ENCODE measurements at places on chromosomes 5 and 9. TPM values are rescaled to one million over a fixed set of nuclear protein-coding genes. Genes with fewer than 3 reads are reported as not detected.

Gene WDR38
- polyA plus RNA-seq: 0.21 TPM

Gene PCDHB2
- polyA plus RNA-seq: 7.8 TPM

Gene ANXA2R
- polyA plus RNA-seq: 1.6 TPM

Gene PAEP
- polyA plus RNA-seq: 1.3 TPM

Gene PCDHGA8
- polyA plus RNA-seq: 0.95 TPM

Gene EFNA5
- polyA plus RNA-seq: 4.1 TPM

Gene AGXT2
- not detected for polyA plus RNA-seq

Gene DMRTA1
- 0.05 TPM for polyA plus RNA-seq

Gene OR1K1
- not detected for polyA plus RNA-seq

Gene SH3PXD2B
- 23.9 TPM for polyA plus RNA-seq

Gene CCDC171
- polyA plus RNA-seq: 1.5 TPM

Gene CRB2
- 0.12 TPM for polyA plus RNA-seq

Gene ZNF883
- 2.9 TPM for polyA plus RNA-seq

Gene TMOD1
- polyA plus RNA-seq: 79.9 TPM

Gene DIPK1B
- polyA plus RNA-seq: 20.0 TPM

Gene TUT7
- 11.8 TPM for polyA plus RNA-seq

Gene ANKRD31
- 0.15 TPM for polyA plus RNA-seq

Gene ANKRD33B
- polyA plus RNA-seq: 1.1 TPM

Gene ANKRD20A1
- 0.42 TPM for polyA plus RNA-seq

Gene CYSTM1
- polyA plus RNA-seq: 21.8 TPM

Gene GPR151
- polyA plus RNA-seq: not detected

Gene EQTN
- 0.30 TPM for polyA plus RNA-seq

Gene LAMC3
- 1.8 TPM for polyA plus RNA-seq

Gene PCDHA3
- polyA plus RNA-seq: 0.21 TPM

Gene INSL4
- 0.05 TPM for polyA plus RNA-seq

Gene TRIP13
- polyA plus RNA-seq: 8.6 TPM

Gene PCDHAC2
- polyA plus RNA-seq: 2.4 TPM

Gene NUTM2F
- polyA plus RNA-seq: not detected

Data from muscle of leg (tissue), 16 donors.